ENCODE measurements at places on chromosomes 3 and 15. TPM values are rescaled to one million over a fixed set of nuclear protein-coding genes. Genes with fewer than 3 reads are reported as not detected.

GRCh38 chr3:133548090-133548489 is 25.4 kb upstream of the CDV3 start:
- no peak overlapping the region for H3K4me3 ChIP-seq
- H3K27ac ChIP-seq, result no peak overlapping the region
- H3K4me1 ChIP-seq, result peaks cover 16% of the 10 kb centered on the region
- no peak for DNase-seq
- H3K36me3 ChIP-seq, result no peaks in the 10 kb centered on the region

- no peak overlapping the region for H3K27ac ChIP-seq
- H3K4me3 ChIP-seq, result no peak overlapping the region
- DNase-seq, result no peak
- H3K36me3 ChIP-seq, result no peaks in the 10 kb centered on the region
Measured at GRCh38 chr3:195043607-195044339, 227.2 kb downstream of the XXYLT1 start.

- H3K4me1 ChIP-seq, result peaks cover 2% of the 10 kb centered on the region
- no peak overlapping the region for H3K27ac ChIP-seq
- H3K27me3 ChIP-seq, result no peaks in the 10 kb centered on the region
- no peaks in the 10 kb centered on the region for H3K36me3 ChIP-seq
Measured at GRCh38 chr3:69368129-69368741, 17.7 kb downstream of the FRMD4B start.

FLNB gene
- 166 TPM for total RNA-seq

DNA sequence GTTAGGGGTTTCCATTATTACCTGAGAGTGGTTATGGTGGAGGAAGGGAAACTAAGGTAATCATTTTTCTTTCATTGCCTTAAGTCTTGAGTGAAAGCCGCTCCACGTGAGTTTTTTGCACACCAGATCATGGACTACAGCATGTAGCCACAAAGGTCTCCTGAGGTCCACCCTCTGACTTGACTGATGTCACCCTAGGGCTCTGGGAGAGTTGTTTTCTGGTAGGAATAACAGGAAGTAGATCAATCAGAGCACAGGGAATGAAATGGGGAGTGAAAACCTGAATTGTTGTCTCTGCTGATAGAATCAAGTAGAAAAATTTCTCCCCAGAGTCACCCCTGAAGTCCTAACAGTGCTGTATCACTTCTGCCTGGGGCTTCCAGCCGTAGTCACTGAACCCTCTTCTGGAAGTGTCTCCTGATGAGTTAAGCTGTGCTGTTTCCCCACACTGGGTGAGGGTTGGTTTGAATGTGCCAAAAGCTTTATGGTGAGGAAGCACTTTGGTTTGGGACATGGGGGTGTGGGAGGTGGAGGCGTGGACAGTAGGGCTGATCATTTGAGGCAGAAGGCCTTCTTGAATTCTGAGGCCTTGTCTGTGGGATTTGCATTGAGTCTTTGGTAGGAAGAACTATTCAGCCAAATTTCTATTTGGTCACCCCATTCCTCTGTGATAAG is 64.3 kb downstream of the SLCO3A1 start:
- H3K36me3 ChIP-seq, result no peaks in the 10 kb centered on the region
- H3K4me1 ChIP-seq, result peaks cover 10% of the 10 kb centered on the region
- DNase-seq, result no peak
- no peak overlapping the region for H3K27ac ChIP-seq

GRCh38 chr3:33128706-33129105 is 14.9 kb downstream of the CRTAP start:
- no peaks in the 10 kb centered on the region for H3K27me3 ChIP-seq
- no peaks in the 10 kb centered on the region for H3K36me3 ChIP-seq
- no peaks in the 10 kb centered on the region for H3K4me1 ChIP-seq
- DNase-seq, result no peak
- H3K4me3 ChIP-seq, result no peak overlapping the region

All from testis (tissue), 5 donors.